ENCODE measurements at places on chromosomes 1 and 21.

GRCh38 chr1:162168261-162168660 is 98.8 kb downstream of the NOS1AP start:
- no peak for DNase-seq

- no peak for DNase-seq
Observed at GRCh38 chr1:245288796-245289195, 134.0 kb downstream of the KIF26B start.

DNA sequence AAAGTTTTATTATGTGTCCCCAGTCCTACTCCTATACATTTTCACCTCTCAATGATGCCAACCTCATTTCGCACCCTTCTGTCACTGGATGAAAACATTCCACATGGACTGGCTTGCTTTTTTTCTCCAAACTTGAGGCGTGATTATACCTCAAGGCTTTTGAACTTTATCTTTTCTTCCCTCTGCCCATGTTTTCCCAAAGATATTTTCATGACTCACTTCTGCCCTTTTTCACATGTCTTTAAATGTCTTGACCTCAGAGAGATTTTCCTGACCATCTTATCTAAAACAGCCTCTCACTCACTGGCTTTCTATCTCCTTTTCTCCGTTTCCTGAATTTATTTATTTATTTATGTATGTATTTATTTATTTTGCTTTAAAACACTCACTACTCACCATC is 659.0 kb downstream of the PTPRC start:
- no peak for DNase-seq

GRCh38 chr1:118185084-118185832 is at the start of gene SPAG17:
Gene SPAG17 (minus strand): TSS chr1:118185228. CDS start chr1:118185157, 71 bp downstream.
- DNase-seq: no peak

- DNase-seq: no peak
Observed at GRCh38 chr1:50373532-50373931, 49.7 kb downstream of the DMRTA2 start.

DNA sequence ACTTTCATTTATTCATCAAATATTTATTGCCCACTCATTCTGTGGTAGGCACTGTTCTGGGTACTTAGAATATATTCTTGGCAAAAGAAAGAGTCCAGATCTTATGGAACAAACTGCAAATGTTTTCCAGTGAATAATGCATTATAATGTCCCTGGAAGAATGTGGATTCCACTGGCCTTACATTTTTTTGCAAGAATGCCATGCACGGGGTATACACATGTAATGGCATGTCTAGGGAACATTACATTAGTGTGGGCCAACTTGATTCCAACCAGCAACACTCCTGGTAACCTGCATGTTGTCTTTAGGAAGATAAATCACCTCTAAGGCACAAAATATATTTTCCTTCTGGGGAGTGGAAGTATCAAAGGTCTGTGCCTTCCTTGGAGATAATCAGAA is 33.0 kb upstream of the IFI44L start:
- no peak for DNase-seq

GRCh38 chr1:111202366-111202706 is 1.9 kb upstream of the DENND2D start:
- no peak for DNase-seq

DNA sequence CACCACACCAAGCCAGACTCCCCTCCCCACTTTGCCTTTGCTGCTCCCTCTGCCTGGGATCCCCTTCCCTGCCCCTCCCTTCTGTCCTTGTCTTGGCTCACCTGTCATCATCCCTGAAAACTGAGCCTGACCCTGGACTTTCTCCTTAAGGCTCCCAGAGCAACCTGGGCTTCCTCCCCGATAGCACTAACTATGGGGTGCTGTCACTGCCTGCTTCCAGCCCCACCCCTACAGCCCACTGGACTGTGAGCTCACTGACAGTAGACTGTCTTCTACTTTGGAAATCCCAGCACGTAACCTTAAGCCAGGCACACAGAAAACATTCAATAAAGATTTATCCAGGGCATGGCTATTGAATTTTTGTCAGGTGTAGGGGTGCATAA is 9.5 kb upstream of the CSF1 start:
- DNase-seq: no peak

- no peak for DNase-seq
Observed at GRCh38 chr1:24216276-24217074, 29.4 kb upstream of the IFNLR1 start.

- no peak for DNase-seq
Observed at GRCh38 chr1:172398970-172399755, 21.3 kb upstream of the C1orf105 start.

DNA sequence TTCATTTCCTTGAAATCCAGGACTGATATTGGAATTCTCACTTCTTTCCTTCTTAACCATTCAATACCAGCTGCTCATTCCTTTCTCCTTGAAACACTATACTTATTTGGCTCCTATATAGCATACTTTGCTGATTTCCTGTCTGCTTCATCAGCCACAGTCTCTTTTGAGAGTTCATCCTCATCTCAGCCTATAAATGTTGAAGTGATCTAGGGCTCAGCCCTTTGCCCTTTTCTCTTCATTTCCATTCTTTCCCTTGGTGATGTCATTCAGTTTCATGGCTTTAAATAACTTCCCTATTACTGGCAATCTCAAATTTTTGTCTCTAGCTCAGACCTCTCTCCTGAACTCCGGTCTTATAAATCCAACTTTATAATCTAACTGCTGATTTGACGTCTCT is 24.1 kb upstream of the RABGAP1L start:
- DNase-seq: no peak

DNA sequence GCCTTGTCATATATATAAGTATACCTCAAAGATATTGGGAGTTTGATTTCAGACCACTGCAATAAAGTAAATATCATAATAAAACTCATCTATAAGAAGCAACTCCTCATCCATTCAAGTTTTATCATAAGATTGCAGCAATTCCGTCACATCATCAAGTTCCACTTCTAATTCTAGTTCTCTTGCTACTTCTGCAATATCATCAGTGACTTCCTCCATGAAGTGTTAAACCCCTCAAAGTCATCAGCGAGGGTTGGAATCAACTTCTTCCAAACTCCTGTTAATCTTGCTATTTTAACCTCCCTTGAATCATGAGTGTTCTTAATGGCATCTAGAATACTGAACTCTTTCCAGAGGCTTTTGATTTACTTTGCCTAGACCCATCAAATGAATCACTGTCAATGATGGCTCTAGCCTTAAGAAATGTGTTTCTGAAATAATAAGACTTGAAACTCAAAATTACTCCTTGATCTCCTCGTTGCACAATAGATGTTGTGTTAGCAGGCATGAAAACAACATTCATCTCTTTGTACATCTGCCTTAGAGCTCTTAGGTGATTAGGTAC is 88.3 kb downstream of the RPE65 start:
- no peak for DNase-seq

GRCh38 chr21:34519016-34519415 is 7.0 kb upstream of the KCNE1 start:
- DNase-seq: no peak

DNA sequence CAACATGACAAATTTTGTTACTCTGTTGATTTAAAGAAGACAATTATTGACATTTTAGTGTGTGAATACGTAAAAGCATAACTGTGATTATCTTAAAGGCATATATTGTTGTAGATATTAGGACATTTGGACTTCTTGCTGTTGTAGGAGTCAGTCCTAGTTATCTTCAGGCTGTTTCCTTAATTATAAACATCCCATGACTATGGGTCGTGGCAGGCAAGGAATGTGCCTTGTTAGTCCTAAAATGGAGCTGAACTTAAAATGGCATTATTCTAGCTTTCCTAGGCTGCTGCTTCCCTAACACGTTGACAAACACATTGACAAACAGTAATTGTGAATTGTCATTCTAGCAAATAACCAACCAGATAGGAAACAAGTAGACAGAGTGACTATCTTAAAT is 4.4 kb upstream of the MPZL1 start:
- no peak for DNase-seq

- no peak for DNase-seq
Observed at GRCh38 chr1:154418923-154419619, 13.9 kb downstream of the IL6R start.

DNA sequence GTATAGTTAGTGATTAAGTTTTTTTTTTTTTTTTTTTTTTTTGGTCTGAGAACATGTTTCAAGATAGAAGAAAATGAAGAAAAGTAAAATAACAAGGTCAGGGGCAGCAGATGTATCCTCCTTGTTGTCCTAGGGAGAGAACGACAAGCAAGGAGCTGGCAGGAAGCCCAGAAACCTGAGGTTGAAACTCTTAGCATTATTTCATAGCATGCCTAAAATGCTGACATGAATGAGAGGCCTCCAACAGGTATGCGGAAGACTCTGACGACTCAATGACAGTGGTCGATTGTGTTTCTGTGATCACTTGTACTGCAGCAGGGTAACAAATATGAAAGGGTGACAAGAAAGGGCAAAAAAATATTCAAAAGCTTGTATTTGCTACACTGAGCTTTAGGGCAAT is 415.9 kb downstream of the PLA2G4A start:
- no peak for DNase-seq

DNA sequence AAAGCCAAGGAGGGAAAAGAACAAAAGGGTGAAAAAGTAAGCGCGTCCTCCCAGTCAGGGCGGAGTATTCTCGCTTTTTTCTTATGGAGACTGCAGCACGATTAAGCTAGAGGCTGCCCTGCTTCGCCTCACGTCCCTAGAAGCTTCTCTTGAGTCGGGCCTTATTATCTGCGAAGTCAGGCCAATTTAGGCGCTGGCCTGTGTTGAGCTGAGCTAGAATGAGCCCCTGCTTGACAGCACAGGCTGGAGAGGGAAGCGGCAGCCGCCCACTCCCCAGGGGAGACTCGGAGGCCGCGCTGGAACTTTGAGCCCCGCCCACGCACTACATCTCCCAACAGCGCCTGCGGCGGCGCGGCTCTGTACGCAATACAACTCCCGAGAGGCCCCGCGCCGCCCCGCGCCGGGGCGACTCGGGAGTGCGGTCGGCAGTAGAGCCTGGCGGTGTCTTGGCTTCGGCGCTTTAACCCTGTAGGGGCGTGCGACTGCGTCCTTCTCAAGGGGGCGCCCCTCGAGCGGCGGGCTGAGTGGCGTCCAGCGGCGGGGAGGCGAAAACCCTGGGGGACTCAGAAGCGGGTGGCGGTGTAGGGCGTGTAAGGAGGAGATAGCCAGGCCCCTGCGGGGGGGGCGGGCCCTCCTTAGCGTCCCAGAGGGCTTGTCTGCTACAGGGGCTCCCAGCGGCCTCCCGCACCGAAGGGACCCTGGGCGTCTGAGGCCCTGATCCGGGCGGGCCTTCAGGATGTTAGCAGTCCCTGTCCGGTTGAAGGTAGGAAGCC is 888 bp downstream of the ZNF436 start:
- DNase-seq: peak; percentile 72

GRCh38 chr1:155085504-155086127 is 7.0 kb downstream of the EFNA3 start:
- no peak for DNase-seq

DNA sequence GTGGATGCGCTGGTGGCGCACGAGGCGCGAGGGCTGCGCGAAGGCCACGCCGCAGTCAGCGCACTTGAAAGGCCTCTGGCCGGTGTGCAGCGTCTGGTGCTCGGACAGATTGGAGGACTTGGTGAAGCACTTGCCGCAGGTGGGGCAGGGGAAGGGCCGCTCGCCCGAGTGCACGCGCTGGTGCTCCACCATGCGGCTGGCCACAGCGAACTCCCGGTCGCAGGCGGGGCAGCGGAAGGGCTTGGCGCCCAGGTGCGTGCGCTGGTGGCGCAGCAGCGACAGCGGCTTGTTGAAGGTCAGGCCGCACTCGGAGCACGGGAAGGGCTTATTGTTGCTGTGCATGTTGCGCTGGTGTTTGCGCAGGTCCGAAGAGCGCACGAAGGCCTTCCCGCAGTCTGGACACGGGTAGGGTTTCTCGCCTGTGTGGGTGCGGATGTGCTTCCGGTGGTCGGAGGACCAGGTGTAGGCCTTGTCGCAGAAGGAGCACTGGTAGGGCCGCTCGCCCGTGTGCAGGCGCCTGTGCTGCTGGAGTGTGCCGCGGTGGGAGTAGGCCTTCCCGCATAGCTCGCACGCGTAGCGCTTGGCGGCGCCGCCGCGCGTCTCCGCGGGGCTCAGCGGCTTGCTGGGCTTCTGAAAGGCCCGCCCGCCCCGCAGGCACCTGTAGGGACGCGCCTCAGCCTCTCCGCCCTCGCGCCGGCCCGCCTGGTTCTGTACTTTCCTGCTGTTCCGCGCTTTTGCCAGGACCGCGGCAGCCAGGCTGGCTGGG is 4.7 kb downstream of the ZNF648 start:
- no peak for DNase-seq

DNA sequence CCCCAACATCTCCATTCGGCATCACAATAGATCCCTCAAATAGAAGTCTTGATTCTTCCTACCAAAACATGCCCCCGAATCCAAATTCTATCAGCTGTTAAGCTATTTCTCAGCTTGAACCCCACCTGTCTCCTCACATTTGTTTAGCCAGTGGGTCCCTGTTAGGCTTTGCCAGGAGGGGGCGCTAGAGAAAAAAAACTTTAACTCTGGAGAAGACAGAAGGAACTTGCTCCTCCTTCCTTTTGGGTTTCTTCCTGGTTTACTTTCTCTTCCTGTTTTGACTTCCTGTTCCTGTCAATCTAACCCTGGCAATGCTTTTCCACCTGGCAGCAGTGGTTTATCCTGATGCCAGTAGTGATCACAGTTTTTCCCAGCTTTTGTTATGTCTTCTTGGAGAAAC is 95.6 kb upstream of the KCNK1 start:
- no peak for DNase-seq

DNA sequence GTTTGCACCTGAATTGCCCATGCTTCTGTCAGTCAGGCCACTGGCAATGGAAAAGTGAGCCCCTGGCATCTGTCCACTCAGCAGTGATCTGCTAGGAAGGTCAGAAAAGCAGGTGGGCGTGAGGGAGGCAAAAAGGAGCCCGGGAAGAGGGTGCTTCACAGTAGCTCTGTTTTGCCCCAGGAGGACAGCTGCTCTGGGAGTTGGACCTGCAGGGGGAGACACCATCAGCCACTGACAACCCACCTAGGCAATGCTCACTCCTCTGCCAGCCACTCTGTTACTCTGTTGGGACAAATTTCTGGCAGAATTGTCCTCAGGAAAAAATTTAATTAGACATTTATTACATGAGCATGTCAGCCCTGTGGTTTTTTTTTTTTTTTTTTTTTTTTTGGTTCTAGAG is 146.4 kb downstream of the LRIG2 start:
- no peak for DNase-seq

GRCh38 chr1:93177991-93178390 is 2.2 kb downstream of the TMED5 start:
- no peak for DNase-seq

GRCh38 chr1:162696286-162696862 is 64.1 kb downstream of the DDR2 start:
- DNase-seq: no peak

DNA sequence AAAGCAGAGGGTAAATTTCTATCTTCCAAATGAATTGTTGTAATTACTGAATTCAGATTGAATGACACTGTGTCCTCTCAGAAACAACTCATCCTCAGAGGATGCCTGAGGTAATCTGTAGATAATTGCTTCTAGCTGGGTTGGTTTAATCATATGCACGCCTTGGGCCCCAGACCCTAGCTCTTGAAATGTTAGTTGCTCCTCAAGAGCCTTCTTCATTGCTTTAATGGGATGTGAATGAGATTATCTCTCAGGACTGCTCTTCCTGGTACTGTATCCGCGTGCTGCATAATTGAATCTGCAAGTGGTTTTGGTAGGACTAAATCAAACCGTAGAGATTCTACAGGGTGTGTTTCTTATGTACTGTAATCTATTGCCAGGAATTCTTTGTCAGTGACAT is 569.3 kb upstream of the NEGR1 start:
- DNase-seq: no peak

GRCh38 chr1:92029241-92029922 is 403 bp upstream of the EPHX4 start:
- peak; percentile 6 for DNase-seq
